ENCODE measurements at places on chromosomes 1 and 21.

DNA sequence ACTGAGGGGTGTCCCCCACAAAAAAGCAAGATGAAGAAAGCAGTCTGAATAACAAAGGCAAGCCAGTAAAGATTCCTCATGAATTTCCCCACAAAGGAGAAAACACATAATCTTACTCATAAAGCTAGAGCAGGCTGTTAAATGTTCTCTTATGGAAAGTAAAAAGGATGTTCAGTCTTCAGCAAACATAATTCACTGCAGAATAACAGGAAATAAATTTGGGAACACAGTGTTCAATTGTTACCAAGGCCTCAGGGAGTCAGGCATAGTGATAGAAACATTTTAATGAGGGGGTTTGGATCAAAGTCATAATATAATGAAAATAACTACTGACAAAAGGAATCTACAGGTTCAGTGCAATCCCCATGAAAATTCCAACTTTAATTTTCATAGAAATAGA, 297.6 kb downstream of the DPYD start:
- DNase-seq = no peak

GRCh38 chr1:230752407-230752806, 5.2 kb downstream of the CAPN9 start:
- DNase-seq = no peak

DNA sequence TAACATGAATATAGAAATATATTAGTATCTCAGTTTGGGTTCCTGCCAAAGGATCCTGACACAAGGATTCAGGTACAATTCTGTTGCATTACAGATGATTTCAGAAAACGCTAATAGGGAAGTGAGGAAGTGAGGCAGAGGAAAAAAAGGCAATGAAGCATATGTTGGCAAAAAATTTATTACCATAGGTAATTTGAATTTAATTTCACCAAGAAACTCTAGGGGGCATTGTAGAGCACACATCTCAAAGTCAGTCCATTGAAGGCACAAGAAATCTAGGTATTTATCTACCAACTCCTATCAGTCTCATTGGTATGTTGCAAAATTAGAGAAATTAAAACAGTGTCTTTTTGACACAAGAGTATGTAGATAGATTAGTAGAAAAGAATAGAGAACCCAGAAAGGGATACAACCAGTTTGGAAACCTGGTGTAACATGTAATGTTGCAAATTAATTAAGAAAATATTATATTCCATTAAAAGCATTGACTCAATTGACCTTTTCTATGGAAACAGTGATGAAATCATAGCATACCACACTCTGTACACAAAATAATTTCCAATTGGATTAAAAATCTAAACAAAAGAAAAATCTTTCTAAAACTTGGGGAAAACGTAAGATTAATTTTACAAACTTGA, 104.9 kb upstream of the SNX7 start:
- DNase-seq = no peak

DNA sequence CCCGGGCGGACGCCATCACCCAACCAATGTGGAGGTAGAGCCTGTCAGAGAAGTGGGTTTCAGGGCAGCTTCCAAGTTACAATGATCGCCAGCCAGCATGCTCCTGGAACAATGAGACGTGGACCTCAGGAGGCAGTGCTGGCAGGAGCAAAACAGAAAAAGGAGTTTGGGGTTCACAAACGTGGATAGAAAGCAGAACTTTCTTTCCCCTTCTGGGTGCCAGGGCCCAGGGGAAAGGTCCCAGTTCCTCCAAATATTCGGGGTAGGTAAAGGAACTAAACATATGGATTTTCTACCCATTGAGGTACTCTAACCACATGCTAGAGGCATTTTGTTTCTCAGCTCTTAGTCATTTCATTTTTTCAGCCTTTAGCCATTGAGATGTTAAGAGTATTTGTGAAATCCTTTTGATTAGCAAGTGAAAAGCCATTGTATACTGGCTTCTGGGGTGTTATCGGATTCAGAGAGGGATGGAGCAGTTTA, 488.4 kb upstream of the ADGRL2 start:
- no peak for DNase-seq

DNA sequence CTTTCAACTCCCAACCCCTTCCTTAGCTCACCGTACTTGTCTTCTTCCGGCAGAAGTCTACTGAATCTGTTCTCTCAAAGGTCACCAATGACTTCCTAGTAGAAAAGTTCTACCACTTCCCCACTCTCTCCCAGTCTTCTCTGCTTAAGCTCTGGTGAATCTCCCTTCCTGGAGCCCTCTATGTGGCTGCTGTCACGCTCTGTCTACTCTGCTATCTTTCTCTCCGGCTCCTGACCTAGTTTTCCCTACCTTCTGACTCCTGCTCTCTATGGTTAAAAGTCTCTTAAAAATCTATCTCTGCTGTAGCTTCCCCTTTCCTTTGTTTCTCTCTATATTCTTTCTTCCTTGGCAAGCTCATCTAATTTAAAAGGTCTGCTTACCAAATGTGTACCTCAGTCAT, 350.1 kb upstream of the GREM2 start:
- DNase-seq = no peak

GRCh38 chr1:171803045-171803444, 21.6 kb downstream of the METTL13 start:
- DNase-seq = no peak

- DNase-seq = no peak
These were observed 19.4 kb downstream of the ENO1 start for GRCh38 chr1:8858888-8859706.

GRCh38 chr21:17527240-17527639, 14.4 kb downstream of the CXADR start:
- no peak for DNase-seq

DNA sequence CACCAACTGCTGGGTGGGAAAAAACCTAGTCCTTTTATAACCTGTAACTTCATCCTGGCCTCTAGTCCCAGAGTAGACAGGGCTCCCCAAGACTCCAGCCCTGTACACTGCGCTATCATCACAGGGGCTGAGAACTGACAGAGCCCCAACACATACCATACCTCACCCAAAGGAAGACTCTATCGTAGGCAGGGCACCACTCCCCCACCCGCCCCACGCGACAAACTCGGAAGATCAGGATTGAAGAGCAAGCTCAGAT, 15.8 kb downstream of the INPP5B start:
- DNase-seq = no peak

GRCh38 chr1:69929308-69930057, 275.9 kb downstream of the LRRC40 start:
- no peak for DNase-seq

DNA sequence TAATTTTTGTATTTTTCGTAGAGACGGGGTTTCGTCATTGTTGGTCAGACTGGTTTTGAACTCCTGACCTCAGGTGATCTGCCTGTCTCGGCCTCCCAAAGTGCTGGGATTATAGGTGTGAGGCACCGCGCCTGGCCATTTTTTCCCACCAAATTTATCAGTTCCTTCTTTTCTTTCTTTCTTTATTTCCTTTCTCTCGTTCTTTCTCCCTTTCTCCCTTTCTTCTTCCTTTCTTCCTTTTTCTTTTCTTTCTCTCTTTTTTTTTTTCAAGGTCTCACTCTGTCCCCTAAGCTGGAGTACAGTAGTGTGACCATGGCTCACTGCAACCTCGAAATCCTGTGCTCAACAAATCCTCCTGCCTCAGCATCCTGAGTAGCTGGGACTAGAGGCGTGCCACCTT, 26.4 kb downstream of the MFSD2A start:
- no peak for DNase-seq

All from GM12878 (cell line).